ENCODE measurements at places on chromosomes 3 and 15.

- peak; percentile 10 for DNase-seq
These were observed 200.0 kb upstream of the UBE2E2 start for GRCh38 chr3:23002836-23003732.

DNA sequence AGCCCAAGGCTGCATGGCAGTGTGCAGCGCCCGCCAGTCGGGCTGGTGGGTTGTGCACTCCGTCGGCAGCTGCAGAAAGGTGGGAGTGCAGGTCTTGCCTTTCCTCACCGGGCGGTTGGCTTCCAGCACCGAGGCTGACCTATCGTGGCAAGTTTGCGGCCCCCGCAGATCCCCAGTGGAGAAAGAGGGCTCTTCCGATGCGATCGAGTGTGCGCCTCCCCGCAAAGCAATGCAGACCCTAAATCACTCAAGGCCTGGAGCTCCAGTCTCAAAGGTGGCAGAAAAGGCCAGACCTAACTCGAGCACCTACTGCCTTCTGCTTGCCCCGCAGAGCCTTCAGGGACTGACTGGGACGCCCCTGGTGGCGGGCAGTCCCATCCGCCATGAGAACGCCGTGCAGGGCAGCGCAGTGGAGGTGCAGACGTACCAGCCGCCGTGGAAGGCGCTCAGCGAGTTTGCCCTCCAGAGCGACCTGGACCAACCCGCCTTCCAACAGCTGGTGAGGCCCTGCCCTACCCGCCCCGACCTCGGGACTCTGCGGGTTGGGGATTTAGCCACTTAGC is 4.3 kb downstream of the ISL2 start:
- DNase-seq = no peak

DNA sequence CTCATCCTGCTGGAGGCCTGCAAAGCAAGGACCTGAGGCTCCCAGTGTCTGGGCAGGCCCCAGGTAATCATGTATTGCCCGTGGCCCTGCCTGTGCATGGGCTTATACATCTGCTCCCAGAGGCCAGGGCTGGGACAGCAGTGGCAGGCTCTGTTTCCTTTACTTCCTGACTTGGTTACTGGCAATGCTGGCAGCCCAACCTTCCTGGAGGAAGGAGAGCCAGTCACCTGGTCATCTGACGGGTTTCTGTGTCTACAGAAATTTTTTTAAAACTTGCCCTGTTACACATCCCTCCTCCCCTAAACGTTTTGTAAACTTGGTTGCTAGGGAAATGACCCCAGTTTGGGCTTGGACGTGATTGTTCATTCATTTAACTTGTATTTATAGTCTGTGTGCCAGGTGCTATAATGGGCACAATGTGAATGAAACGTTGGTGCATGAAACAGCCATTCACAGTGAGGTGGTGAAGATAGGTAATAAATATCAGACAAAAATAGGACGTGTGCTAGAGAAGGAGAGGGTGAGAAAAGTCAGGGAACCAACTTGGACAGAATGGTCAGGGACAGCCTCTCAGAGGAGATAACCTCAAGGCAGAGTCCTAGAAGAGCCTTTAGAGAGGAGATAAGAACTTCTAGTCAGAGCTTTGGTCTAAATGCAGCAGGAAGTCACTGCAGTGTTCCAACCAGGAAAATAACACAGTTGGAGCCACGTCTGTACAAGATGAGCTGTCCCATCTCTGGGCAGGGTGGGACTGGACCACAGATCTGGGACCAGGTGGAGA is 14.1 kb downstream of the TEX264 start:
- no peak for DNase-seq

DNA sequence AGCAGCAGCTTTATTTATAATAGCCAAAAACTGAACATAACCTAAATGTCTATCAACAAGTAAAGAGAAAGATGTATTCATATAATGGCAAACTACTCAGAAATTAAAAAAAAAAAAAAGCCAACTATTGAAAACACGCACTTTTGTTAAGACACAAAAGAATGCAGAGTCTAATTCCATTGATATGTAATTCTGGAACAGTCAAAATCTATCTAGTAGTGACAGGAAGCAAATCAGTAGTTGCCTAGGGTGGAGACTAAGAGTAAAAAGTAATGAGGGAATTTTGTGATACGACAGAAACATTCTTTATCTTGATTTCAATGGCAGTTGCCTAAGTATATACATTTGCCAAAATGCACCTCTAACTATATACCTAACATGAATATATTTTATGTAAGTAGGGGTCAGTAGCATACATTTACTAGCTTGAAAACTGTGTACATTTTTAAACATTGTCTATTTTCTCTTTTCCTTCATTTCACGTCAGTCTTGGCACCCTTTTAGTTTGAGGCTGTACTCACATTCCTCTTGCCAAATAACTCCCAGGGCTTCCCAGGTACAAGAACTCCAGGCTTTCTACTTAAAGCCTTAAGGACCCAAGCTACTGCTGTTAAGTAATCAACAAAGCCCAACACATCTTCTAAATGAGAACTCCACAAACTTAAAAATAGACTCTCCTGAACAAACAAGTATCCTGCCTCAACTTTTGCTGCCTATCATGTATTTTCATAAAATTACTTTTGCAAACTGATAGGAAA is 54.7 kb downstream of the ADAM10 start:
- DNase-seq = no peak

GRCh38 chr3:11655196-11655928 is 11.6 kb upstream of the VGLL4 start:
- no peak for DNase-seq

DNA sequence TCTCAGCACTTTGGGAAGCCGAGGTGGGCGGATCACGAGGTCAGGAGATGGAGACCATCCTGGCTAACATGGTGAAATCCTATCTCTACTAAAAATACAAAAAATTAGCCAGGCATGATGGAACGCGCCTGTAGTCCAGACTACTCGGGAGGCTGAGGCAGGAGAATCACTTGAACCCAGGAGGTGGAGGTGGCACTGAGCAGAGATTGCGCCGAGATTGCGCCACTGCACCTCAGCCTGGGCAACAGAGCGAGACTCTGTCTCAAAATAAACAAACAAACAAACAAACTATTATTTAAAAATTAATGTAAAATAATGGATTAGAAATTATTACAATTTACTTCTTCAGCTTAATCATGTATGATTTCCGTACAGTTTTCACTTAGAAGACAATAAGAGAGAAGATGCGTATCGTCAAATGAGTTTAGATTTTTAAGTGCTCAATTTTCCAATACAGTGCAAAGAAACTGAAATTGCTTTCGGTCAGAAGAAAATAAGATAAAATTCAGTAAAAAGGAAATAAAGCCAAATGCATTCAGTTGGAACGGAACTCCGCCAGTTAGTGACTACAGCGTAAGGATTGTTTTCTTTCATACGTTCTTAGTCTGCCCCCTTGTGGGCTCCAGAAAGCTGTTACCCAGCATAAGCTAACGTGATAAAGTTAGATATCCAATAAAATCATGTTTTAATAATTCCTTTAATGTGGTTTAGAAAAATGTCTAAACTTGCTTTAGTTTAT is 24.8 kb downstream of the AADAC start:
- peak; percentile 81 for DNase-seq

DNA sequence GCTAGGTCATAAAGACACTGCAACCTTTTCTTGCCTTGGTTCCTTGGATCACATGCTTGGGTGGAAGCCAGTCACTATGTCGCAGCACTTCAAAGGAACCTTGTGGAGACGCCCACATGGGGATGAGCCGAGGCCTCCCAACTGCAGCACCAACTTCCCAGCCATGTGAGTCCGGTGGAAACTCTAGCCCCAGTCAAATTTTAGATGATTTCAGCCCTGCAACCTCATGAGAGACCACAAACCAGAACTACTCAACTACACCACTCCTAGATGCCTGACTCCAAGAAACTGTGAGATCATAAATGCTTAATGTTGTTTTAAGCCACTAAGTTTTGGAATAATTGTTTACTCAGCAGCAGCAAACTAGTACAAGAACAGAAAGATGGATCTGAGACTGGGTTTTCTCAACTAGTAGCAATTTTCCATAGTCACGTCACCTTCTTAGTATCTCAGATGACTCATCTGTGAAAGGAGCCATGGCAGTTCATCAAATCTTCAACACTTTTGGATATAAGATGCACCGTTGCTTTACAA is 86.5 kb downstream of the MB21D2 start:
- peak; percentile 63 for DNase-seq

DNA sequence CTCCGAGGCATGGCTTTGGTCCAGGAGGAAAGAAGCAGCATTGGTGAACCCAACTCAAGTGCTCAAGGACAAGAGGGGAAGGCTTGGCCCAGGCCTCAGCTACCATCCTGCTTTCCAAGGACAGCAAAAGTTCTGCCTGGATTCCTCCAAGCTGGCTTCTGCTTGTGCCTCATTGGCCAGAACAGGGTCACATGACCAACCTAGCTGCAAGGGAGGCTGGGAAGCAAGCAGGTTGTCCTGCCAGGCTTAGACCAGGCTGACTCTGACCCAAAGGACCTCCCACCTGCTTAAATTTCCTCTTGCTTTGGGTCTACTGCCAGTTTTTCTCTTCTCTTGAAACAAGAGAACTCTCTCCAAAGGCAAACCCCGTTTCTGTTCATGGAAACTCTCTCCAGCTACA is 70.7 kb downstream of the RPN1 start:
- no peak for DNase-seq

- DNase-seq = peak; percentile 1
These were observed 961.0 kb upstream of the CFAP20DC start for GRCh38 chr3:60010781-60011180.

All from inflammatory macrophage treated with lipopolysaccharide for 4 hours (primary cell).